Lung microvascular endothelial cell (primary cell): ENCODE measurements at places on chromosomes 7 and 10. TPM values are rescaled to one million over a fixed set of nuclear protein-coding genes. Genes with fewer than 3 reads are reported as not detected.
A peak's percentile ranks its signal among the peaks of the same experiment; 100 is the strongest.

The NEUROD6 gene
- not detected in 2 replicates for total RNA-seq

DNA sequence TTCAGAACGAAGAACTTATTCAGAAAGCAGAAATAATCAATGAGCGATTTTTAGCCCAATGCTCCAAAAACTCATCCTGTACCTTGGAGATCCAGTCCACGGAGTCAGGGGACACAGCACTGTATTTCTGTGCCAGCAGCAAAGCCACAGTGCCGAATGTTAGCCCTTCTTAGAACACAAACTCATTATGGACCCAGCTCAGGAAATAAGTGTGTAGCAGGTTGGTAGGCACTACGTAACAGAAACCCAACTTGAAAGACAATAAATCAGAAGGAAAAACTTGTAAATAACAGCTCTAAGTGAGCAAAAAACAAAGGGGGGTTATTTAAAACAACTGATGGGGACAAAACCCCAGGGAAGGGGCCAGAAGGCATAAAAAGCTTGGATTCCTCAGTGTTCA lies 112.0 kb upstream of the PRSS1 start:
- DNase-seq = no peak

GRCh38 chr10:59090817-59091622 lies 85.4 kb upstream of the PHYHIPL start:
- DNase-seq = no peak

The SDK1 gene
- total RNA-seq = 0.44 and 0.79 TPM in 2 replicates

The PDE6C gene
- total RNA-seq = not detected in 2 replicates

DNA sequence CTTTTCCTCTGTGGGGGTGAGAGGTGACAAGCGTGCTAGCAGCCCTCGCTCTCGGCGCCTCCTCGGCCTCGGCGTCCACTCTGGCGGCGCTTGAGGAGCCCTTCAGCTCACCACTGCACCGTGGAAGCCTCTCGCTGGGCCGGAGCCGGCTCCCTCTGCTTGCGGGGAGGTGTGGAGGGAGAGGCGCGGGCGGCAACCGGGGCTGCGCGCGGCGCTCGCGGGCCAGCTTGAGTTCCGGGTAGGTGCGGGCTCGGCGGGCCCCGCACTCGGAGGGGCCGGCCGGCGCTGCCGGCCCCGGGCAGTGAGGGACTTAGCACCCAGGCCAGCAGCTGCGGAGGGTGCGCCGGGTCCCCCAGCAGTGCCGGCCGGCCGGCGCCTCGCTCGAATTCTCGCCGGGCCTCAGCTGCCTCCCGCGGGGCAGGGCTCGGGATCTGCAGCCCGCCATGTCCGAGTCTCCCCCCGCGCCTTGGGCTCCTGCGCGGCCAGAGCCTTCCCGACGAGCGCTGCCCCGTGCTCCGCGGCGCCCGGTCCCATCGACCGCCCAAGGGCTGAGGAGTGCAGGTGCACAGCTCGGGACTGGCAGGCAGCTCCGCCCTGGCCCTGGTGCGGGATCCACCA lies 352.8 kb upstream of the PODXL start:
- no peak for DNase-seq

GRCh38 chr10:71527135-71527534 lies 130.4 kb downstream of the CDH23 start:
- DNase-seq = no peak

DNA sequence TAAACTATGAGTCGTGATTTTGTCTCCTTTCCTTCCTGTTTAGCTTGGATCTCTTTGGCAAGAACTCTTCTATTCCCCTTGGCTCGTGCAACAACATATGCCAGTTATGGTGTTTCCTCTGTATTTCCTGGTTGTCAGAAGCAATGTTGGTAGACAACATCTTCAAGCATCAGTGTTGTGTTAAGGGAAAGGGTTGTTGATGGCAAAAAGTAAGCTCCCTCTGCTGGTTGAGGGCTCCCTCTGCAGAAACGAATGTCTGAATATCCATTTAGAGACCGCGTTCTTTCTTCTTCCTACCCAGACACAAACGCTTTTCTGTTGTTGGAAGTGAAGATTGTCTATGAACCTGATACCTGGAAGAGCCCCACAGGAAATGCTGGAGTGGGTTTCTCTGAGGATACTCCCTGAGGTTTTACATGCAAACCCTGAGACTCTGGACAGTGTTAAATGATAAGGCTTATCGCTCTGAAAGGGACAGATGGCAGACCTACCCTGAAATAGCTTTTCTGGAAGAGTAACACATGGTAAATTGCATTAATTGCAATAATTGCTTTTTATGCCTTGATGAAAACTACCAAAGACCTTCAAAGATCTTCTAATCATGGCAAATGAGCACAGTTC lies 23.5 kb upstream of the C1QL3 start:
- DNase-seq = peak; percentile 58

GRCh38 chr7:69728304-69728703 lies 130.0 kb downstream of the AUTS2 start:
- no peak for DNase-seq

The MRM2 gene
- 10.7 and 13.7 TPM in 2 replicates for total RNA-seq

- no peak for DNase-seq
These were observed 127.2 kb upstream of the PODXL start for GRCh38 chr7:131683536-131684125.

DNA sequence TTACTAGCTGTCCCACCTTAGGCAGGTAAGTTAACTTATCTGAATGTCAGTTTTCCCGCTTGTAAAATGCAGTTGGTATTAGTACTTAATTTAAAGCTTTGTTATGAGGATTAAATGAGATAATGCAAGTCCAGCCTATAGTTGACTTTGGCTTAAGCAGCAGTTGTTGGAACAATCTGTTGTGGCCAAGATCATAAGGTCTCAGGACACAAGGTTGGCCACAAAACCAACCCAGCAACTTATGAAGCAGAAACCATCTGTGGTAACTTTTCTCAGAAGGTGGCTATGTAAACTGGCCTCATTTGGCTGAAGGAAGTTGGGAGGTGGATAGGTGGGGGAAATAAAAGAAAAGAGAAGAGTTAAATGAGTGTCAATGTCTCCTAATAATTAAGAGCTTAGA lies 29.4 kb downstream of the ENTPD1 start:
- DNase-seq = no peak

GRCh38 chr7:116363637-116364432 lies 135.7 kb upstream of the CAV2 start:
- peak; percentile 74 for DNase-seq

The ADARB2 gene
- total RNA-seq = 0.22 and 2.0 TPM in 2 replicates

DNA sequence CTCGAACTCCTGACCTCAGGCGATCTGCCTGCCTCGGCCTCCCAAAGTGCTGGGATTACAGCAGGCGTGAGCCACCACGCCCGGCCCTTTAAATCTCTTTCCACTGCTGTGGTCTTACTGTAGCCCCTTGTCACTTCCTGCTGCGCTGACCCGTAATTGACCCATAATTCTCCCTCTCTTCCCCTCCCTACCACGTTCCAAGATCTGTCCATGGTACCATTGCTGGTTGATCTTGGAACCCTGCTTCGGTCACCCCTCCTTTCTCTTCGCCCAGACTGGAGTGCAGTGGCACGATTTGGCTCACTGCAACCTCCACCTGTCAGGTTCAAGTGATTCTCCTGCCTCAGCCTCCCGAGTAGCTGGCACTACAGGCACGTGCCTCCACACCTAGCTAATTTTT lies 6.5 kb downstream of the POR start:
- DNase-seq = peak; percentile 34

The CCSER2 gene
- total RNA-seq = 11.1 and 14.9 TPM in 2 replicates
